ENCODE measurements at places on chromosomes 3 and 15.

DNA sequence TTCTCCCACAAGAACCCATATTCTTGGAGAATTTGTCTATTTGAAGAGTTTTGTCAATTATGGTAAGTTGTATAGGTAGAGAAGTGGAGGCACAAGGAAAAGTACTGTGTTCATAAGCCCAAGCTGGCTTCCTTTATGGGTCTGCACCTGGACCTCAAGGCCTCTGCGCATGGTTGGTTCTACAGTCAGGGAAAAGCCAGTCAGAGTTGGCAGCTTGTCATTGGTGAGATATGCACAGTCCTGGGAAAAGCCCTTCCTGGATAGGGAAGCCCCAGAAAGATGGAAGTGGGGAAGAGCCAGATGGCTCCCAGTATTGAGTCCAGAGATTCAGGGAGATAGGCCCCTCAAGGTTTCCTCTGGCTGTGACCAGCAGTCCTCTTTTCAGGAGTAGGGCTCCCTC, 15.8 kb downstream of the BOC start:
- DNase-seq: no peak

DNA sequence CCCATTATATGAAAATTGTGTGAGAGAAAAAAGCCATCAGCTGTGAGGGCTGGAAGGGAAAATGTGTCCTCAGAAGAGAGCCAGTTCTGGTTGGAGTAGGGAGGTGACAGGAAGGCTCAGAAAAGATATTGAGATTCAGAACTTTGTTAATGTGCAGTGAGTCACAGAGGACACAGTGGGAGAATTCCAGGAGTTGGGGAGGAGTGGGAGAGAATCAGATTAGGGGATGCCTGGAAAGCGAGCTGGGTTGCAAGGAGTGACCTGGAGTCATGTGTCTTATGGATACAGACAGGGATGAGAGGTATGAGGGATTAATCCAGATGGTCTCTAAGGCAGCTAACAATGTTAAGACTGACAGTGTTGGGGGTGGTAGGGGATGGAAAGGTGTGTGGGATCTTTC, 67.5 kb downstream of the CHST2 start:
- no peak for DNase-seq

DNA sequence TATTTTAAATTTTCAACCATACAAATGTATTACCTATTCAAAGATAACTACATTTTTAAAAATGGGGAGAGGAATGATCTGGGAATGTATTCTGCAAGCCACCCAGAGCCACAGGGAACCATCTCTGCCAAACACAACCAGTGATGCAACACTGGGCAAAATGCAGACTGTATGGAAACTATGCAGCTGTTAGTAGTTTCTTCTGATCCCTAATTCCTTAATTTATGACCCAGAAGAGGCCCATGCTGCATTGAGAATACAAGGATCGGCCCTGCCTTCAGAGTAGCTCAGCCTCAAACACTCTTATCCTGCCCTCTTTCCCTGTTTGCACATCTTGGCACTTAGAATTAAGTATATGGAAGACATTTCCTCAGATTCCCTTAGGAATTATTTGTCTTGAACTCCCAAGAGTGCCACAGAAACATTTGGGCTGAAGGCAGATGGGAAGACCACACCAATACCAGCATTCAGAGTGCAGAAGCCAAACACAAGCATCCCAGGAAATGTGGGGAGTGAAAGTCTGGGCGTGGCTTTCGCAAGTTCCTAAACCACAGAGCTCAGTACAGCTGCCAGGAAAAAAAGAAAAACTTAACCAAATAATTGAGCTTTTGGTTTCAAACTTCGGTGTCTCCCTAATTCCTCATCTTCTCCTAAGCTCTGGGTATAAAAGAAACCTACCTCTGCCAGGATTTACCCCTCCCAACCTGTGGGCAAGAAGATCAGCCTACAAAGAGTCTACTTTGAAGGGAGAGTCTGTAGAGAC, 5.3 kb downstream of the SNUPN start:
- DNase-seq: no peak

GRCh38 chr3:79268422-79268821, 499.4 kb downstream of the ROBO1 start:
- DNase-seq: no peak

GRCh38 chr3:130733236-130733875, 13.3 kb downstream of the PIK3R4 start:
- no peak for DNase-seq

- DNase-seq: no peak
Measured at GRCh38 chr3:66756468-66757036, 241.6 kb upstream of the KBTBD8 start.

DNA sequence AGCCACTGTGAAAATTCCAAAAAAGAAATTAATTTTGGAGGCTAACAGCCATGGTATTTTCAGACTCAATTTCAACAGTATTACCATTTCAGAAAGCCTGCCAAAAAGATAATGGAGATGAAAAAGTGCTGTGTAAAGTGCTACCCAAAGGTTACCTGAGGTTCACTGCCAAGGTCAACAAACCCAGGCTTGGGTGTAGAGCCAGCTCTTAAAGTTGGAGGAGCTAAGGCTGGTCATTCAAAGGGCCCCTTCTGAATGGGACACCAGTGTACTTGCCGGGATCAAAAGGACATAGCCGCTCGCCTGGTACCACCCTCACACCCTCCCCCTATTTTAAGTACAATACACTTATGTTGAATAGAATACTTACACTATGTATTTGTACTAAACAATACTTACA, 64.5 kb downstream of the ETV5 start:
- no peak for DNase-seq

GRCh38 chr3:73021301-73021835, 24.8 kb downstream of the PPP4R2 start:
- no peak for DNase-seq

- DNase-seq: no peak
Measured at GRCh38 chr3:38127611-38128302, 9.2 kb downstream of the ACAA1 start.

DNA sequence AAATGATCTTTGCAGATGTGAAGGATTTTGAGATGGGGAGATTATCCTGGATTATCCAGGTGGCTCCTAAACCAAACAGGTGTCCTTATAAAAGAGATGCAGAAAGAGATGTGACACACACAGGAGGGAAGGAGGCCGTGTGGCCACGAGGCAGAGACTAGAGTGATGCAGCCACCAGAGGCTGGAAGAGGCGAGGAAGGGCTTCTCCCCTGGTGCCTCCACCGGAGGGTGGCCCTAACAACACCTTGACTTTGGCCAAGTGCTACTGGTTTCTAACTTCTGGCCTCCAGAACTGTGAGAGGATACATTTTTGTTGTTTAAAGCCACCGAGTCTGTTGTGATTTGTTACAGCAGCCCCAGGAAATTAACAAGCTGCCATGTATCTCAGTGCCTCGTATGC, 127.1 kb downstream of the ASB7 start:
- DNase-seq: no peak

DNA sequence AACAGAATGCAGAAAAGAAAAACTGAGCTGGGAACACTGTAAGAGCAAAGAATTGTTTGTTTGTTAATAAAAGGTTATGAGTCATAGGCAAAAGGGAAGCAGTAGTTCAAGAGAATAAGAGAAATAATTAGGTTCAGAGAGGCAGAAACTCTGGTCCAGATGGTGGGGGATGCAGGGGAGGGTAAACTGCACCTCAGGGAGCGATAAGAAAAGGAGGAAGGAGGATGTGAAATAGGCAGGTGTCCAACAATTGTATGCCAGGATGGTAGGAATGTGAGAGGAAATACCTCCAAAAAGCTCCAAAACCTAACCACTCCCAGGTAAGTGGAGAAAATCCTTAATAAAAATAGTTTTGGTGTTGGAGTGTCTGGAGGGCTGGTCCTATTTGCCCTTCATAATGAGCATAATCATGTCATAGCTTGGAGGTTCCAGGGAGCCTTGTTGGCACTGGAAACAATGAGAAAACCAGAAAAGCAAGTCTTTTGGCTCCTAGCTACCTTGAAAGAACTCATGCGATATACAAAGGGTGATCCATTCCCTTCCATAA, 405.4 kb upstream of the TBL1XR1 start:
- DNase-seq: no peak

DNA sequence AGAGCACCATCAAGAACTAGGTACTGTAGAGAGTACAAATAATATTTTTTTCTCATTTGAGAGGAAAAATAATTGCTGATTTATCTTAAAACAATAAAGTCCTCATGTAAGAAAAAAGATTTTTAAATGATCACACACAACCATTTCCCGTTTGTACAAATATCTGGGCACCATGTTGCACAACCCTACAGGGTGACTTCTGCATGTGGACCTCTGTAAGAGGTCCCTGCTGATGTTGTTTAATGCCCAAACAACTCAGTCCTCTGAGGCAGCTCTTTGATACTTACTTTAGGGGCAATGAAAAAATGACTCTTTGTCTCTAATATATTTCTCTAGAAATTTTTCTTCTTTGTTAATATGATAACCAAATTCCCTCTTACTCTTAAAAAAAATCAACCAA, 168.1 kb upstream of the SATB1 start:
- DNase-seq: no peak

GRCh38 chr3:180679178-180680096, at the start of gene CCDC39:
Gene CCDC39 (minus strand): TSS chr3:180679489. CDS start chr3:180679380, 109 bp downstream.
- DNase-seq: peak; percentile 74

- no peak for DNase-seq
Measured at GRCh38 chr3:58800940-58801339, 134.4 kb upstream of the FAM3D start.

GRCh38 chr3:192864941-192865340, 52.7 kb downstream of the MB21D2 start:
- DNase-seq: no peak

DNA sequence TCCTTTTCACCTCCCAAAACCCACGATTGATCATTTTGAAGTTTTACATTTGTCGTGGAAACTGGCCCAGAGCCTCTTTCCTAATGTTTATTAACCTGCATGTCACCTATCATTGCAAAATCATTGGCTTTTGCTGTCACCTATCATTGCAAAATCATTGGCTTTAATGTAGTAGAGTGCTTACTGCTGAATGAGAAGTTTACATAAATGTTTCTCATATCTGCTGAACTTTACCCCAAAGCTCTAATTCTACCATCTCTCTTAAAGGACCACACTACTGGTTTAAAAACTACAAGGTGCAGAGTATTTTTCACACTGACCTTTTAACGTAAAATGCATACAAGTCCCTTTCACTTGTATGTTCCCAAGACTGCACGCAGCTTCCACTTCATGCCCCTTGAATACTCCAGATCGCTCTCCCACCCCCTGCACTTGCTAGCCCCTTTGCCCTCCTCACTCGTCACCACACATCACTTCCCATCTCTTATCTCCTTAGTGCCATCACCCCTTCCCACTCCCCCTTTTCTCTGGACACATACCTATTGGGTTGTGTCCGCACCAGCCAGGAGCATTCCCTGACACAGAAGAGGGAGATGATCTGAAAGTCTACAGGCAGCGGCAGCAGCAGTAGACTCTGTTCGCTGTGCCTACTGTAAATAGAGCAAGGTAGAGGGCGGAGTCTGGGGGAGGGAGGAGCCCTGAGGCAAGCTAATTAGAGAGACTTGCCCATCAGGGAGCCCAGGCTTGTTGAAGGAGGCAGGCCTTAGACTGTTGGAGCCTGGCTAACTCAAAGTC, 30.2 kb upstream of the ATOSA start:
- peak; percentile 64 for DNase-seq

DNA sequence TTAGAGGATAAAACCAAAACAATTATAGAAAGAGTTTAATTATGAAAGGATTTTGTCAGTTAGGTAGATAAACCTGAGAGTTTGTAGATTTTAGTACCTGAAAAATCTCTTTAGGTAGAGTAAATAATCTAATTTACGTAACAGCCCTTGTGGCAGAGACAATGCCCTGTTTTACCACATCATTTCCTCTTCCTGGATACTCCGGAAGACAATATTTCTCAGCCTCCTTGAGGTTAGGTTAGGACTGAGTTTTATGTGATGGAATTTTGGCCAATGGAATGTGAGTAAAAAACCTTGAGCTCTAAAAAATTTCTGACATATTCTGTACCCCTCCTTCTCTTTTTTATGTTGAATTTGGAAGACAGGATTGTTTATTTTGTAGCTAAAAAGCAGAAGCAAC, 50.7 kb upstream of the TPRG1 start:
- no peak for DNase-seq

GRCh38 chr3:192339214-192339613, 388.1 kb downstream of the FGF12 start:
- DNase-seq: no peak

- no peak for DNase-seq
Measured at GRCh38 chr3:173945806-173946205, 548.3 kb downstream of the NLGN1 start.

DNA sequence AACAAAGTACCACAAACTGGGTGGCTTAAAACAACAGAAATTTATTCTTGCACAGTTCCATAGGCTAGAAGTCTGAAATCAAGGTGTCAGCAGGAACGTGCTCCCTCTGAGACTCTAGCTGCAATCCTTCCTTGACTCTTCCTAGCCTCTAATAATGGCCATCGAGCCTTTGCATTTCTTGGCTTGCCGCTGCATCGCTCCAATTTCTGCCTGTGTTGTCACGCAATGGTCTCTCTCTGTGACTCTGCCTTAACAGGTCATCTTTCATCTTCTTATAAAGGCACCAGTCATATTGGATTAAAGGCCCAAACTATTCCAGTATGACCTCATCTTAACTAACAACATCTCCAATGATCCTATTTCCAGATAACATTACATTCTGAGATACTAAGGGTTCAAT, 61.0 kb upstream of the FNDC3B start:
- no peak for DNase-seq

Data from iPS DF 6.9 (cell line).